ENCODE measurements at places on chromosomes 1 and 21.

DNA sequence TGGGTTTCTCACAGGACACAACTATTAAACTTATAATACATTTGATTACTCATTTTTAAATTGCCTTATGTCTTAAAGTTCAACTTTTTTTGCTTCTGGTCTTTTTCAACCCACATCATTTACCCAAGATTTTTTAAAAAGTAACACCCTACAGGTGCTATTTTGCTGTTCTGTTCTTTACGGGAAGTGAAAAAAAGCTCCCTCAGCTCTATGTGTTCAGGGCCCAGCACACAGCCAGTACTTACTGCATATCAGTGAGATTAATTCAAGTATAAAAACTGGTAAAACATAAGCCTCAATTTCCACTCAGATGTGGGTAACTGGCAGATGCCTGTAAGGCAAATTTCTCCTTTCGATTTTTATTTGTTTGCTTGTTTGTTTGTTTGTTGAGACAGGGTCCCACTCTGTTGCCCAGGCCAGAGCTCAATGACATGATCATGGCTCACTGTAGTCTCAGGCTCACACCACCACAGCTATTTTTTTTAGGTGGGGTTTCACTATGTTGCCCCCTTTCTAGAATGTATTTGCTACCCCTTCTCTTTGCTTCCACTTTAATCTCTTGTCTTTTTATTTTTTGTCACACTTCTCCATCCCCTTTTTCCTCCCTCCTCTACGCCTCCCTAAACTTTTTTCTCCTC, 20.3 kb downstream of the RNASEL start:
- DNase-seq = no peak

GRCh38 chr1:5623399-5623798, 368.8 kb downstream of the NPHP4 start:
- DNase-seq = no peak

GRCh38 chr21:34004013-34004938, 69.1 kb upstream of the MRPS6 start:
- DNase-seq = no peak

GRCh38 chr1:165924117-165924516, 96.7 kb downstream of the UCK2 start:
- no peak for DNase-seq

GRCh38 chr1:33364565-33364918, 43.6 kb upstream of the A3GALT2 start:
- DNase-seq = no peak

DNA sequence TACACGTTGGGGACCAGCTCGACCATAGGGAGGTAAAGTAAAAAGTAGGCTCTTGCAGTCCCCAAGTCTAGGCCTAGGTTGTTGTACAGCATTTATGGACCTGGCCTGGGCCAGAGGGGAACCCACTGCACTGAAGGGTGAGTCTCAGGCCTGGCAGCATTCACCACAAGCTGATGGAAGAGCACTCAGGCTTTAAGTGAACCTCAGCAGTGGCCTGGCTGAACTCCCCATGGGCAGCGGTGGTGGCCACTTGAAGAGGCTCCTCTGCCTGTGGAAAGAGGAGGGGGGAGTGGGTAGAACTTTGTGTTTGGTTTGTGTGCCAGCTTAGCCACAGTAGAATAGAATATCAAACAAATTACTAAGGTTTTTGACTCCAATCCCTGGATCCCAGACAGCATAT, 176.2 kb upstream of the PRMT6 start:
- DNase-seq = no peak

Measured in stimulated activated CD4-positive, alpha-beta T cell treated with anti-CD3 and anti-CD28 coated beads, Interleukin-12 subunit alpha, Interleukin-12 subunit beta, amount 100 ng/mL, for 24 hours (primary cell).